Stimulated activated CD4-positive, alpha-beta T cell treated with anti-CD3 and anti-CD28 coated beads, Interleukin-15, amount 100 ng/mL, for 1 hour (primary cell): ENCODE measurements at places on chromosomes 3 and 15.

DNA sequence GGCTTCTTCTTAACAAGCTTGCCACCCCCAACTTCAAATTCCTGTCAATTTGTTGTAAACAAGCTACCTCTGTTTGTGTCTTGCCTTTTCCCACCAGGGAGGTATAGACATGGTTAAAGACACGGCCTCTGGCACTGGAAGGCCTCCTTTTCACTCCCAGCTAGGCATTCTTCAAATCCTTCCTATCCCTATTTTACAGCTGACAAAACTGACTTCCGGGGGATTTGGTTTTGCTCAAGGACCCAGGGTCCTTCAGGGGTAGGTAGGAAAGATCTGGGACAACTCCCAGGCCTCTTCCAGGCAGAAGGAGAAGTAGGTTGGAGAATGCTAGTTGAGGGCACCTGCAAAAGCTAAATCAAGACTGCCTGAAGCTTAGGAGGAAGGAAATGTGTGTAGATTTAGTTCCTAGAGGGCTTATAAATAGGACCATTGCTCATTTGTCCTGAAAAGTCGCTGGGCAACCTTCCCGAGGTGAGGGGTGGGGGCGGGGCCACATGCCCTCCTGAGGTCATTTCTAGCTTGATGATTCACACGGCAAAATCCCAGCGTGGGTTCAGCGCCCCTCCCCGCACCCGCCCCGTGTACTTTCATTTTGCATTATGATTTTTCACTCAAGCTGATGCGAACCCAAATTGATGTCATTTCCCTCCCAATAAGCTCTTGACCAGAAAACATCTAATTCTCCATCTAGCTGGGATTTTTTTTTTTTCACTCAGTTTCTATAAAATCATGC lies 365.5 kb downstream of the SHQ1 start:
- peak; percentile 74 for DNase-seq

DNA sequence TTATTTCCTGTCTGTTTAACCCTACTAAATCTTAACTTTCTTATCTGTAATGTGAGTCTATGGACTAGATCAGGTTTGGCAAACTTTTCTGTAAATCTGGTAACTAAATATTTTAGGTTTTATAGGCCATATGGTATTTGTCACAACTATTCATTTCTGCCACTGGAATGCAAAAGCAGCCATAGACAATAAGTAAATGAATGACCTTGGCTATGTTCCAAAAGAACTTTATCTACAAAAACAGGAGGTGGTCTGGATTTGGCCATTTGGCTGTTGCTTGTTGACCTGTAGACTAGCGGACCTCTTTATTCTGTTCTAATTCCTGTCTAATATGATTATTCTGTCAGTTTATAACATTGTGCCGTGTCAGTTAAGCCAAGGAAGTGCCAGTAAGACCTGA lies 314.2 kb downstream of the LPP start:
- DNase-seq, result no peak

- no peak for DNase-seq
Observed at GRCh38 chr3:170132335-170132734, 49.2 kb downstream of the PHC3 start.

DNA sequence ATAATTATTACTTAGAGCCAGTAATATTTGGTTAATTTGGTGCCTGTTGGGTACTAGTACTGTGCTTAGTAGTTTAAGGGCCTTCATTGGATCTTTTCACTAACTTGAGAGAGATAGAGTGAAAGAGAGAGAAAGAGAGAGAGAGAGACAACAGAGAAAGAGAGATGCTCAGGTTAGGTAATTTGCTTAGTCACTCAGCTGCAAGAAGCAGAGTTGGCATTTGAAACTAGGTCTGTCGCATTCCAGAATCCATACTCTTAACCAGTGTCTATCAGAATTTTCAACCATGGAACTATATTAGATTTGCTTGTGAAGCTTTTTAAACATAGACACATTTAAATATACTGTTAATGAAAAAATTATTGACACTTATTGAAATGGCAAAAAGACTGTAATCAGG lies 31.1 kb upstream of the NUDT16 start:
- no peak for DNase-seq

- no peak for DNase-seq
Observed at GRCh38 chr3:4993276-4994143, 14.3 kb downstream of the BHLHE40 start.

GRCh38 chr15:99545605-99546004 lies 20.2 kb upstream of the MEF2A start:
- no peak for DNase-seq
